ENCODE measurements at places on chromosomes 6 and 20.

DNA sequence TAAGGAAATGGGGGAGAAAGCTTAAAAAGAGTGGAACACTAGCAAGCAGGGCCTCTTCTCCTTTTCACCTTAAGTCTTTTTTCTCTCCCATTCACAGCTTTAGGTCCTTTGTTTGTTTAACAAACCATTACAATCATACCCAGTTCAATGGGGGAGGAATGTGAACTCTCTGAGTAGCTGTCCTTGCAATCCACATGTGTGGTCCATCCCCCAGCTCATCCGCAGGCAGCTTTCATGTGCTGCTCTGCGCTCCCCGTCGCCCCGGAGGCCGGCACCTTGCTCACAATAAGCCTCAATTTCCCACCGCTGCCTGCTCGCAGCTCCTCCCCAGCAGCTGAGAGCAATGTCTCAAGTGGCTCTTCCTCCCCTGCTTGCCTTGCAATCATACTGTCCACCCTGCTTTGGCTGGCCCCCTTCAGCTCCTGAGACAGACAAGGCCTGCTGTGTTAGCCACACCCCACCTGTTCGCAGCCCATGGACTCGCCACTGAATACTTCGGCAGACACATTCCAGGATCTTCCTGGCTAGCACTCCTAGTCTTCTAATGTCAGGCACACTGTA, 49.1 kb downstream of the PLAGL1 start:
- DNase-seq, result no peak

DNA sequence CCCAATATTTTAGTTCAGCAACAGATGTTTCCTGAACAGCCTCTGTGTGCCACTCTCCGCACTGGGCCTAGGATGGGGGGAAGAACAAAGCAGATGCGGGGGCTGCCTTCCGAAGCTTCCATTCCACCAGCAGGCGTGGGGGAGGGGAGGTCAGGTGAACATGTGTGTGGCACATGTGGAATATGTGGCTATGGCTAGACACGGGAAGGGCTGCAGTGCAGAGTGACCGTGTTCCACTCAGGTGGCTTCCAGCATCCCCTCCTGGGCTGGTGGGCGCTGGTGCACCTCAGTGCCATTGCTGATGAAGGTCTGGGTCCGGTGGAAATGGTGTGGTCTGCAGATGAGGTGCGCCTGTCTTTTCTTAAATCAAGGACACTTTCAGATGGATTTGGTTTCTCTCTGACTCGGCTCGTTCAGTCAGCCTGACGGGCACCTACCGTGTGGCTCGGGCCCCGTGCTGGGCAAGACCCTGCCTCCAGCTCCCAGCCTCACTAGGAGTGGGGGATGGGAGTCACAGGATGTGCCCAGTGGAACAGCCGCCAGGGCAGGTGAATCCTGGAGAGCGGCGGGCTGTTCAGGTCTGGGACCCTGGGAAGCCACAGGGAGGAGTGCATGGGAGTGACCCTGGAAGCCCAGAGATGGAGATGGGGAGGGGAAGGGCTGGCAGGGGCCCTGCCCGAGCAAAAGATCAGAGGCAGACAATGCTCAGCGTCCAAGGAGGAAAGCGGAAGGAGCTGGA, 111.0 kb downstream of the SYCP2 start:
- no peak for DNase-seq

- no peak for DNase-seq
These were observed 662.2 kb upstream of the HS3ST5 start for GRCh38 chr6:115004982-115005381.

DNA sequence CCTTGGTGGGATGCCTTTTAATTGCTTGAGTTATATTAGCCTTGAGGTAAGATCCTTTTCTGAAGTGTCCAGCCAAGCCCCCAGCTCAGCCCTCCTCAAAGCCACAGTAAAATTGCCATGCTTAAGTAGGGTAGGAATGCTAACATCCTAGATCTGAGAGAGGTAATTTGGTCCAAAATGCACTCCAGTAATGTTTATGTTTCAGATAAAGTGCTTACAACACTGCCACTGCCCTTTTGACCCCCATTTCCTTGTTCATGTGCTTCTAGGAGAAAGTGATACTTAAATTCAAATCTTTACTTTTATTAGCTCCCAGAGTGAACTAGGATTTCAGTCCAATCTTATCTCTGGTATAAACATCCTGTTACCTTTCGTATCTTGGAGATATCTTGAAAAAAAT, 318.0 kb downstream of the BMP2 start:
- no peak for DNase-seq

GRCh38 chr6:169921853-169922824, 170.7 kb downstream of the ERMARD start:
- DNase-seq, result no peak

Measured in putamen (tissue), 1 donor.